ENCODE measurements at places on chromosomes 1 and 21.

- no peak for DNase-seq
These were observed 90.0 kb downstream of the SYT14 start for GRCh38 chr1:210027994-210028393.

- DNase-seq, result peak; percentile 58
These were observed 30.3 kb downstream of the PTPRC start for GRCh38 chr1:198669023-198669698.

- peak; percentile 57 for DNase-seq
These were observed 112.9 kb upstream of the IPO9 start for GRCh38 chr1:201715801-201716741.

DNA sequence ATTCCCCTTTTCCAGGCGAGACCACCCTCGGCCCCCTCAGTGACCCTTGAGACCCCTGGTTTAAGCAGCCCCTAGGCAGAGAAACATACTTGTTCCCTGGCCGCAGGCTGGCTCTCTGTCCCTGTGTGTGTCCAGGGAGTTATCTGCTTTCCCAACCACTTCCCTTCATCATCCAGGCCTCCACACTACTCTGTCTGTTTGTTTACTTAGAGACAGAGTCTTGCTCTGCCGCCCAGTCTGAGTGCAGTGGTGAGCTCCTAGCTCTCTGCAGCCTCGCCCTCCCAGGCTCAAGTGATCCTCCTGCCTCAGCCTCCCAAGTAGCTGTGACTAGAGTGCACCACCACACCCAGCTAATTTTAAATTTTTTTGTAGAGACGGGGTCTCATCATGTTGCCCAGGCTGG lies 5.8 kb upstream of the VWA1 start:
- DNase-seq, result no peak

GRCh38 chr1:35449334-35450008 lies 107.7 kb downstream of the KIAA0319L start:
- no peak for DNase-seq

DNA sequence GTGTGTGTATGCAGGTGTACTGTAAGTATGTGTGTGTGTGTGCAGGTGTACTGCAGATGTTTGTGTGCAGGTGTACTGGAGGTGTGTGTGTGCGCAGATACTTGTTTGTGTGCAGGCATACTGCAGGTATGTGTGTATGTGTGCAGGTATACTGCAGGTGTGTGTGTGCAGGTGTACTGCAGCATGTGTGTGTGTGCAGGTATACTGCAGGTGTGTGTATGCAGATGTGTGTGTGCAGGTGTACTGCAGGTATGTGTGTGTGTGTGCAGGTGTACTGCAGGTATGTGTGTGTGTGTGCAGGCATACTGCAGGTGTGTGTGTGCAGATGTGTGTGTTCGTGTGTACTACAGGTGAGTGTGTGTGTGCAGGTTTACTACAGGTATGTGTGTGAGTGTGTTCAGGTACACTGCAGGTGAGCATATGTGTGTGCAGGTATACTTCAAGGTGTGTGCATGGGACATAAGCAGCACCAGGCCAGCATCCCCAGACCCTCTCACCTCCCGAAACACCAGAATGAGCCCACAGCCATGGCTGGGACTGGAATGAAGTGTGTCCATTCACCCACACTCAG lies 97.5 kb downstream of the DMRTB1 start:
- DNase-seq, result no peak

DNA sequence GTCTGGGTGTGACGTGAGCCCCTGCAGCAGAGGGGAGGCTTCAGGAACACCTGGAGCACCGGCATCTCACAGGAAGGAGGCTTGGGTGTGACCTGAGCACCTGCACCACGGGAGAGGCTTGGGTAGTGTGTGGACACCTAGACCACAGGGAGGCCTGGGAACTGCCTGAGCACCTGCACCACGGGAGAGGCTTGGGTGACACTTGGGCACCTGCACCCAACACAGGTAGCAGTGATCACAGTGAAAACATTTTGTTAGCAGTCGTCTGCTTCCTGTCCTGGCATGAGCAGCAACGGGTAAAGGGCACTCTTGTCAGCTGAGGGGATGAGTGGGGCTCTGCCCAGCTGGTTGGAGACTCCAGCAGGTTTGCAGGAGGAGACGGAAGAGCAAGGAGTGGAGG lies 22.4 kb downstream of the LRRC3 start:
- no peak for DNase-seq

- DNase-seq, result no peak
These were observed 68.4 kb upstream of the EDEM3 start for GRCh38 chr1:184823080-184823479.

DNA sequence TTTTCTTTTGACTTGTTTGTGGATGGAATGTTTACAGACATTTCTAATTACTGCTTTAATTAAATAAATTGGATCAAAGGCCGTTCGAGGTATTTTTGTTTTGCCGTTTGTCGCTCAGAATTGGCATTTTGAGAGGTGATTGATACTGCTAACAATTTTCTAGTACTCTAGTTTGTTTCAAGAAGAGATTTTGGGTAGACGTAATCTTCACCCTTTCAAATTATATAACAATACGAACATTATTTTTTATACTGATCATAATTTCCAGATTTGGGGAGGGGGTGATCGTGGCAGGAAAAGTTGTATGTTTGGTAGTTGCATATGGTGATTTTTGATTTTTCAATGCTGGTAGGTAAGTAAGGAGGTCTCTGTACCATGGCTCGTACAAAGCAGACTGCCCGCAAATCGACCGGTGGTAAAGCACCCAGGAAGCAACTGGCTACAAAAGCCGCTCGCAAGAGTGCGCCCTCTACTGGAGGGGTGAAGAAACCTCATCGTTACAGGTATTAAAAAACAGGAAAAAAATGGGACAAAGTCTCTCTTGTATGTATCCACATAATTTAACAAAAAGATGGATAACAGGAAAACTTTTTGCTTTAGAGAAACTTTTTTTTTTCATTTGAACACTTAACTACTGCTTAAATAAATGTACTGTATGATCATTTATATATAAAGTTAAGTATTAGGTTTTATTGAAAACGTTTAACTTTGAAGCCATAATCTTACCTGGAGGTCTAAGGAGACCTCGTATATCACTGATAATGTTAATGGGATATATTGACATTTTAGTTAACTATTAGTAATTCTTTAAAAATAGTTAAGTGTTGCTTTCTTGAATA lies 1.7 kb downstream of the H3-3A start:
- peak; percentile 43 for DNase-seq

DNA sequence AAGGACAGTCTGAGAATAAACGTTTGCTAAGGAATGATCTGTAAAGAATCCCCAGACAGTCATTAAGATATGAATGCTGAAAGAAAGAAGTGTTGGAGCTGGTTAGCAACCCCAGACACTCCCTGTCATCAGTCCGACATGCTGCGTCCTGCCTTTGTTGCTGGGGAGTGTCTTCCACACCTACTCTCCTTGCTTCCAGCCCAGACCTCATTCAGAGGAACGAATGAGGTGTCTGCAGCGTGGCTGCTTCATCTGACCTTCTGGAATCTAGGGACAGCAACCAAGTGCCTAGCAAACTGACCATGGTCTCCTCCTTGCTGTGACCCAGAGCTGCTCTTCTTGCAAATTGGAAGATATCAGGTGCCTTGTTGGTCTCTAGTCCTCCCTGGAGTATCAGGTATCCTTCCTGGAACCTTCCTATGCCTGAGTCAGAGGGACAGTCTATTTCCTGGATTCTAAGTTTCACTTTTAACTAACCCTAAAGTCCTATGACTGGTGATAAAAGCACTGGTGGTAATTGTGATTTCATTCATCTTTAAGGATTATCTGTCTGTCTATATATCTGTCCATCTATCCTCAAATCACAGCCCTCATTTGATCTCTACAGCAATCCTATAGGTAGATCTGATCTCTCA lies 45.3 kb downstream of the NFASC start:
- DNase-seq, result no peak

DNA sequence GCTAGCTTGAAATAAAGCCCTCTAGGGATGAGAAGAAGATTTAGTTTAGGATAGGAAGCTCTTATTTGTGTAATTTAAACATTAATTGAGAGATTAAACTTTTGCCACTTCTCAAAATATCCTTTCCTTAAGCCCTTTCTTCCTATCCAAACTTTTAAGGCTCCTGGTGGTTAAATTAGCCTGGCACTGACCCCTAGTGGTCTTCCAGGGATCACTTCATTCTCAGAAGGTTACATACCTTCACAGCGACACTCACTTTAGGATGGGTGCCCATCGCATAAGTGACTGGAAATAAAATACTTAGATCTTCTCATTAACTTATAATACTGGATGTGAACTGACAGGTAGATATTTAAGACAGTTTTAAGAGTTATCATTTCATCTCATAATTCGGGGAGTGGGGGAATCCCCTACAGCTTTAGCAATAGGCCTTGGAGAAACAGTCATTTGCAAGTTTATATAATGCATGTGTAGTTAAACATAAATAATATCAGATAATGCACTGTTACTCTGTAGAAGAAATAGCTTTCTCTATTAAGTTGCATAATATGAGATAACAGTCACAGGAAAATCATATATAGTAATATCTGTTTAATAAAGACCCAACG lies 7.4 kb downstream of the LHX9 start:
- no peak for DNase-seq

DNA sequence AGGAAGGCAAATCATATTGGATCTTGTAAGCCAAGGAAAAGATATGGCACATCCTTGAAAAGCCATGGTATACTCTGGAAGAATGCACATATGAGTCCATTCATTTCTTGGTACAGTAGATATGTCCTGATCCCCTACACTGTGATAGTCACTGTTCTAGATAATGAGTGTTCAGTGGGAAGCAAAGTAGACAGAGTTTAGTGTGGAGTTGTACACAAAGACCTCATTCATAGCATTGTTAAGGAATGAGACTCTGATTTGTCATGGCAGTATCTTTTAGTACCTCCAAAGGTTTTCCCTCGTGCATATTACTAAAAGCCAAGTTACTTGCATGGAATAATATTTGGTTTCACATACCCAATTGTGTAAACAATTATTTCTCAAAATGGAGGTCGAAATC lies 204.7 kb downstream of the NFIA start:
- no peak for DNase-seq

- DNase-seq, result no peak
These were observed 96.8 kb downstream of the INTS7 start for GRCh38 chr1:211938561-211938997.

DNA sequence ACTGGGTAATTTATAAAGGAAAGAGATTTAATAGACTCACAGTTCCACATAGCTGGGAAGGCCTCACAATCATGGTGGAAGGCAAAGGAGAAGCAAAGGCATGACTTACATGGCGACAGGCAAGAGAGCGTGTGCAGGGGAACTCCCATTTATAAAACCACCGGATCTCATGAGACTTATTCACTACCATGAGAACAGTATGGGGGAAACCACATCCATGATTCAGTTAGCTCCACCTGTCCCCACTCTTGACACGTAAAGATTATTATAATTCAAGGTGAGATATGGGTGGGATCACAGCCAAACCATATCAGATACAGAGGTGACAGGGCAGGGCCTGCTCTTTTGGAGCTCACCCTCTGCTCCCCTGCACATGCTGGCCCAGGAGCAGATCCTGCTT lies 31.4 kb upstream of the TMEM61 start:
- no peak for DNase-seq
